ENCODE measurements at places on chromosomes 1 and 21.

- DNase-seq: no peak
Measured at GRCh38 chr1:204987689-204988088, 55.3 kb upstream of the CNTN2 start.

DNA sequence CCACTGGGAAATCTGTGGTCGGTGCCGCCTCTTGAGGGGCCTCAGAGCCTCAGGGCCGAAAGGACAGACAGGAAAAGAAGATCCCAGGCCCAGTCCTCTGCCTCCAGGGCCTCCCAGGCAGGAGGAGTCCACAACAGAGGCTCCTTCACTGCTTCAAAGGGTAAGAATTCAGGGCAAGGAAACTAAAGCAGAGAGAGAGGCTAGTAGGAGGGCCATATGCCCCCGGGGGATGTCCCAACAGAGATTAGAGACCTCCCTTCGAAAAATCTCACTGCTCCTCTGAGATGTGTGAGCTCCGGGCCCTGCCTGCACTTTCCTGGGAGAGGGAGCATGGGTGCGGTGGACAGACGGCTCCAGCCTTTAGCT, 465.9 kb downstream of the NPHP4 start:
- peak; percentile 91 for DNase-seq

GRCh38 chr1:56376188-56376984, 203.0 kb downstream of the PLPP3 start:
- peak; percentile 65 for DNase-seq

- no peak for DNase-seq
Measured at GRCh38 chr21:39576518-39577128, 36.1 kb upstream of the B3GALT5 start.

DNA sequence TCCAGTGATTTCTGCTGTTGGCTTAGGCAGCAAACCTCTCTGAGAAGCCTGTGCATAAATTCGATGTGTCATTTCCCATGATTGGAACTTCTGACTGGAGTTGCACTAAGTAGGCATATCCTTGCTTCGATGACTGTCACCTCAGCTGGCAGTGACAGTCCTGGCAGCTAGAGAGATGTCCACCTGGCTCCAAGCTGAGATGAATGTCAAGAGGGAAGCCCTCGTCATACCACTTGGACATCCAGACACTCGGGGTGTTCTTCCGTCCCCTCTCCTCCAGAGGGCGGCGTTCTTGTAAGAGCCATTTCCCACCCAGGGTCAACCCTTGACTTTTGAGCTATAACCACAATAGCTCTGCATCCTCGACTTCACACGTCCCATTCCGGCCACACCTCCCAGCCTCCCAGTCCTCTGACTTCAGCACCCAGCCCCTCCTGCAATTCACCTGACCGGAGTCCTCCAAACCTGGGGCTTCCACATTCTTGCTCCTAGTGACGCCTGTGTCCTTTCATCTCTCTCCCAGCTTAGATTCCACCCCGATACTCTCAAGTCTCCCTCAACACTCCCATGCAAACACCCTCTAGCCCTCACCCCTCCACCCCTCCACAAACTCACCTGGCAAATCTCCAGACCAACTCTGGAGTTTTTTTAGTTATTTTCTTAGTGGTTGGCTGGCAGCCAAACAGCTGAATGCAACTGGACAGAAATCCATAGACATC, 17.3 kb downstream of the CA6 start:
- DNase-seq: peak; percentile 88

DNA sequence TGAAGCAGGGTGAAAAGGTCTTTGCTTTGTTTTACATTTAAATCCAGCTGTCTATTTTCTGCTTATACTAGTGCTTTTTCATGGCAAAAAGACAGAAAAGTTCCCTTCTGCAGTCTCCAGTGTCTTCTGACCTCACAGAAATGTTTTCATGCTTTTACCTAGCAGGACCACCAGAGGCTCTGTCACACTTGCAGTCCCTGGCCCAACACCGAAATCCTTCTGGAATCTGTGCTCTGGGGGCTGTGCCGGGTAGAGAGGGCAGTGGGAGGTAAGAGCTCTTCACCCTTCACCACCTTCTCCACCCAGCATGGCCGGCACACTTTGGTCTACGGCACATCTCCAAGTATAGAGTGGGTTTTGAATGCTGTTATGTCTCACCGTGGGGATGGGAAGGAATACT, 20.8 kb downstream of the GNAT2 start:
- DNase-seq: peak; percentile 56

DNA sequence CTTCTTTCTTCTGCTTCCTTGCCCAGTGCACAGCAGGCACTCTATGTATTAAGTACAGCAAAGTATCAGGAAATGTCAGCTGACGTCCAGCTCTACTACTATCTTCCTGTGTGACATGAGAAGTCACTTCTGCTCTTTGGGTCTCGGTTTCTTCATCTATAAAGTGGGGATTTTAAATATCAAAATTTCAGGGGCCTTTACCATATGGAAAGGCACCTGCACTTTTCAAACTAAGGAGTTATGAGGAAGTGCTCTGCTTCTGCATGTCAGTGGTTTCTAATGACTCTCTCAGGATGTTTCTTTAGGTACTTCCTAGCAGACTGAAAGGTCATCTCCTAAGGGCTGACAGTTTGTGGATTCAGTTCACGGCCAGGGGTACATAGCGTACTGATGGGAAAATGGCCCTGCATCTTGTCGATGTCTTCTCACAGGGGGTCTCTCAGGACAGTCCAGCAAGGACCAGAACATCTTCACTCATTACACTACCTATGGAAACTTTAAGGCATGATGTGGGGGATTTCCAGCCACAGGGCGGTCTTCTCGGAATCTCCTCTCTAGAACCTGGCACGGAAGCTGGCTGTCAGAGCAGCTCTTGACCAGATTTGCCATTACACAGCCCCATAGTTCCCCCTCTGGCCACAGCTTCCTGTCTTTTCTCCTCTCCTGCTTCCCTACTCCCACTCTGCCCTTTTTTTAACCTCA, 42.0 kb upstream of the MTF1 start:
- DNase-seq: no peak

- peak; percentile 84 for DNase-seq
Measured at GRCh38 chr21:33127154-33127867, 57.4 kb downstream of the OLIG1 start.

Data from ELF-1 (cell line).